Testis (tissue), 5 donors: ENCODE measurements at places on chromosomes 1 and 21. TPM values are rescaled to one million over a fixed set of nuclear protein-coding genes. Genes with fewer than 3 reads are reported as not detected.

DNA sequence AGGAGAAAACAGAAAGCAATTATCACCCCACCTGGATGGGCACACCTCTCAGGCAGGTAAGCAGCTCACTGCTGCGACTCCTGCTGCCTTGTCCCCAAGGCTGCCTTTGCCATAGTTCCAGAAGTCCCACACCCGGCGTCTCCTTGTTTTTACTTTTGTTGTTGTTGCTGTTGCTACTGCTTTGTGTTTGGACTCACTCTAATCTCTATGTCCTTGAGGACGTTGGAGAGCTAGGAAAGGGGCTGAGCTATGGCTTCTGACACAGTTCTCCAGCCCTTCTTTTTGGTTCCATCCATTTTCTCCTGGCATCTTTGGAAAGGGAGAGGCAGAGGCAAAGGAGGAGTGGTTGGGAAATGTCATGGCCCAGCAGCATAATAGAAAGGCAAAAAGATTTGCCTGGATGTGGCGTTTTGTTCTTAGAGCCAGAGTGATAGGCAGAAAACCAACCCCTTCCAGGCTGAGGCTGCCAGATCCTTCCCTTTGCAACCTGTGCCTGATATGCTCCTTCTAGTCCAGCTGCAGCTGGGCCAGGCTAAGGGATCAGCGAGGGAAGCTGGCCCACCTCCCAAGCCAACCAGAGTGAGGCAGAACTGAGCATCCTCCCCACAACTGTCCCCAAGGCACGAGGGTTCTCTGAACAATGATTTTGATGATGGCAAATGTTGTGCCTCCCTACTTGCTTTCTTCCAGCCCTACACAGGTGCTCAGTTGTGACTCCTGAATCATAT lies 270.7 kb downstream of the ASTN1 start:
- H3K27me3 ChIP-seq: no peaks in the 10 kb centered on the region
- H3K4me3 ChIP-seq: no peak overlapping the region
- H3K36me3 ChIP-seq: no peaks in the 10 kb centered on the region
- no peak overlapping the region for H3K27ac ChIP-seq

DNA sequence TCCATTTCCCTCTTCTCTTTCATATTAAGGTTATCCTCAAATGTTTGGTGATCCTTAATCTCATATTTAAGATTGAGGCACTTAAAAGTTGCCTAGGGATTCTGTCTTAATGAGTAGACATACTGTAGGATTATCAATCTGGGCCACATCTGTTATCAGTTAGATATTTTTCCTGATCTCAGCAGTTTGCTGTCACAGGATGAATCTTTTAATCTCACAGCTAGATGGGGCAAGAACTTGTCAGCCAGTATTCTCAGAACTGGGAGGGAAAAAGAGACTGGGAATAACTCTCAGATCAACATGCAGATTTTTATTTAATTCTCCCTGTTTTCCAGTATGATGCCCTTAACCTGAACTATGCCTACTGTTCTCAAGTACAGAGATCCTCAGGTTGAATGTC lies 14.0 kb downstream of the ZNF644 start:
- H3K27me3 ChIP-seq: no peaks in the 10 kb centered on the region
- H3K4me1 ChIP-seq: no peaks in the 10 kb centered on the region
- no peak overlapping the region for H3K27ac ChIP-seq
- H3K4me3 ChIP-seq: no peak overlapping the region
- DNase-seq: no peak

- no peak overlapping the region for H3K27ac ChIP-seq
- H3K4me3 ChIP-seq: no peak overlapping the region
- no peaks in the 10 kb centered on the region for H3K36me3 ChIP-seq
- no peak for DNase-seq
- H3K4me1 ChIP-seq: no peaks in the 10 kb centered on the region
These were observed 42.1 kb upstream of the S1PR1 start for GRCh38 chr1:101194746-101195145.

Gene PKP1
- polyA plus RNA-seq: 0.11 TPM

Gene EPHA10
- polyA plus RNA-seq: 64.2 TPM

Gene HFM1
- polyA plus RNA-seq: 12.6 TPM

Gene NBPF6
- polyA plus RNA-seq: 10.7 TPM

DNA sequence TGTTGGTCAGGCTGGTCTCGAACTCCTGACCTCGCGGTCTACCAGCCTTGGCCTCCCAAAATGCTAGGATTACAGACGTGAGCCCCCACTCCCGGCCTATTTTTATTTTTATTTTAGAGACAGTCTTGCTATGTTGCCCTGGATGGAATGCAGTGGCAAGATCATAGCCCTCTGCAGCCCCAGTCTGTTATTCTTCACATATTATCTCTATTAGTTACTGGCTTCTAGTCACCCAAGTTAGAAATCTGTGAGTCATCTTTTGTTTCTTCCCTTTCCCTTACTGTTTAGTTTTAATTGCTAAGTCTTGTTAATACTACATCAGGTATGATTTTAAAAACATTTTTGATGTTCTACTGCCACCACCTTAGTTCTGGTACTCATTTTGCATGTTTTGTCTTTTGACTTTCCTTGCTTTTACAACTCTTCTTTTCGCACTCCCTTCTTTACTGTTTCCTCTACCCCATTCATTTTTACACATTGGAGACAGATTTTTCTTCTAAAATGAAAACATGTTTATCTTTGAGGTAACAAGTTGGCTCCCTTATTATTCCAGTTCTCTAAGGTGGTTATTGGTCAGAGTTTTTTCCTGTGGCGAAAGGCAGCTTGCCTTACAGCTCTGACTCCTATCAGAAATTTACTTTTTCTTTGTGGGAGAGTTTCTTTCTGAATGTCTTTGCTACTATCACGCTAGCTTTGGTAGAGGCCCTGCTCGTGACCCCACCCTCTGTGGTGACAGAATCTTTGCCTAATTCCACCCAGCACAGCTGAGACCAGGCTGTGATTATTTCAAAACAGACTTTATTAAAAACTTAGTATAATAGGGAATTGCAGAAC lies 19.5 kb downstream of the ZMYM4 start:
- no peak overlapping the region for H3K4me3 ChIP-seq
- no peaks in the 10 kb centered on the region for H3K27me3 ChIP-seq
- peaks cover 16% of the 10 kb centered on the region for H3K4me1 ChIP-seq
- H3K27ac ChIP-seq: no peak overlapping the region

GRCh38 chr1:119635811-119636390 lies 12.2 kb downstream of the ZNF697 start:
- no peaks in the 10 kb centered on the region for H3K36me3 ChIP-seq
- DNase-seq: no peak
- peaks cover 32% of the 10 kb centered on the region for H3K4me1 ChIP-seq
- H3K4me3 ChIP-seq: no peak overlapping the region

DNA sequence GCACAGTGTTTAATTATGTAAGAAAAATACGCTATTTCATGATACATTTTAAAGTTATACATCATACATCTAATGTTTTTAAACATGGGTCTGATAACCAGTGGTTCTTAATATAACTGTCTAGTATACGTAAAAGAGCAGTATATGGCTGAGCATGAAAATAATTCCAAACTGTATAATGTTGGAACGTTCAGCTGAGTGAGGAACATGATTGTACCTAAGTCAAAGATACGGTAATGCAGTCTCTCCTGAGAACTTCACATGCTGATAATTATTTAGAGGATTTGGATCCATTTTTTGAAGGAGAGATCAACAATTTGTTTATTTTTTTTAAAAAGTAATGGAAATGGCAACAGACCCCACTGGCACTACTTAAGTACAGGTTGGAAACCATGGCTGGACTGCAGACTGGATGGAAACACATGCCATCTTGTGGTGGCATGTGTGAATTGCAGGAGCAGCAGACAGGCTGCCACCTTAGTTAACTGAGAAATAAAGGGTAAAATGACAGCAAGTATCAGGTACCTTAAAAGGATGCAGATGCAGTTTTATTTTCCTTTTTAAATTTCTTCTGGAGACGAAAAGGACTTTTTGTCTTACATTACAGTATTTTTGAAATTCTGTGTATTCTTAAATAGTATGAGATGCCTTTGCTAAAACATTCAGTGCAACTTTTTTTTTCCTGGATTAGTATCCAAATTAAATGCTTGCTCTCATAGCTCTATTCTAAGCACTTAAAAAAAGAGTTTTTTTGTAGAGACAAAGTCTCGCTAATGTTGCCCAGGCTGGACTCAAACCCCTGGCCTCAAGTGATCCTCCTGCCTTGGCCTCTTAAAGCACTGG lies 73.8 kb downstream of the MTR start:
- H3K36me3 ChIP-seq: no peaks in the 10 kb centered on the region
- H3K27me3 ChIP-seq: no peaks in the 10 kb centered on the region
- no peaks in the 10 kb centered on the region for H3K4me1 ChIP-seq
- DNase-seq: peak; percentile 63
- no peak overlapping the region for H3K4me3 ChIP-seq

Gene FRRS1
- polyA plus RNA-seq: 1.7 TPM

Gene AXDND1
- polyA plus RNA-seq: 21.4 TPM

- H3K27me3 ChIP-seq: no peaks in the 10 kb centered on the region
- no peaks in the 10 kb centered on the region for H3K36me3 ChIP-seq
- H3K27ac ChIP-seq: no peak overlapping the region
- H3K4me3 ChIP-seq: no peak overlapping the region
- peaks cover 42% of the 10 kb centered on the region for H3K4me1 ChIP-seq
These were observed 4.1 kb upstream of the ARHGEF10L start for GRCh38 chr1:17535300-17535936.

DNA sequence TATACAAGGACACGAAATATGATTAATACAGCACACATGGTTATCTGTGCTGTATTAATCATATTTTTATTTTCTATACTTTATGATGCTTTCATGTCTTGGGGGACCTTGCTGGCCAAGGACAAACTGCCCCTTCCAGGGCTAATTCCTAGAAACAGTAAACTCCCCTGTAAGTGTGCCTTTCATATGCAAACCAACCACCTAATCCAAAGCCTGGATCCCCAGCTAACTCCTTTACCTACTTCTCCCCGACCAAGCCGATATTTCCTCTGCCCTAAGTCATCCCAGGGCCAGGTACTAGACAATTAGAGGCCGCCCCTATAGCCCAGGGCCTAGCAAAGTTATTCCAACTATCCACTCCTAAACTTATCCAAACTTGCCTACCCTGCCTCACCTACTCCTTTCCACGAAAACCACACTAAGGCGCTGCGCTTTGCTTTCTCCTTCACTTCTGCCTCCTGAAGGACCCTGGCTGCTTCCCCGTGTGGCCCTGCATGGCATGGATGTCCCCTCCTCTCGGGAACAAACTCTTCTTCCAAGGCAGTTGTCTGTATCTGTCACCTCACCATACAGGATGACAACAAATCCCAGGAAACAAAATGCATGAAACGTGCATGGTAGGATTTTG lies 10.2 kb downstream of the SH3BP5L start:
- no peak overlapping the region for H3K4me3 ChIP-seq
- H3K4me1 ChIP-seq: no peaks in the 10 kb centered on the region
- H3K27ac ChIP-seq: no peak overlapping the region
- no peak for DNase-seq
